ENCODE measurements at places on chromosomes 1 and 21.
A peak's percentile ranks its signal among the peaks of the same experiment; 100 is the strongest.

DNA sequence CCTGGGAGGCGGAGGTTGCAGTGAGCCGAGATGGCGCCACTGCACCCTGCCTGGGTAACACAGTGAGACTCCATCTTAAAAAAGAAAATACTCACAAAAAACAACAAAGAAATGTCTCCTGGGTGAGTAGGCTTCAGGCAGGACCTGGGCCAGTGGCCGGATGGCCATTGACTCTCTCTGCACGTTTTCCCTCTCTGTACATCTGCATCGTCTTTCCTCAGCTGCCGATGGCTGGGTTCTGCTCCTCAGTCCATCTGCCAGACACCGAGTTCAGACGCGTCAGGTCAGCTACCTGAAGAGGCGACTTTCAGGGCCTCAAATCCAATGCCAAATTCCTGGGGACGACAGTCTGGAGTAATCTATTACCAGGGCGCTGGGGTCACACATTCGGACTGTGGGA is 199.3 kb downstream of the CAMTA1 start:
- no peak for DNase-seq

DNA sequence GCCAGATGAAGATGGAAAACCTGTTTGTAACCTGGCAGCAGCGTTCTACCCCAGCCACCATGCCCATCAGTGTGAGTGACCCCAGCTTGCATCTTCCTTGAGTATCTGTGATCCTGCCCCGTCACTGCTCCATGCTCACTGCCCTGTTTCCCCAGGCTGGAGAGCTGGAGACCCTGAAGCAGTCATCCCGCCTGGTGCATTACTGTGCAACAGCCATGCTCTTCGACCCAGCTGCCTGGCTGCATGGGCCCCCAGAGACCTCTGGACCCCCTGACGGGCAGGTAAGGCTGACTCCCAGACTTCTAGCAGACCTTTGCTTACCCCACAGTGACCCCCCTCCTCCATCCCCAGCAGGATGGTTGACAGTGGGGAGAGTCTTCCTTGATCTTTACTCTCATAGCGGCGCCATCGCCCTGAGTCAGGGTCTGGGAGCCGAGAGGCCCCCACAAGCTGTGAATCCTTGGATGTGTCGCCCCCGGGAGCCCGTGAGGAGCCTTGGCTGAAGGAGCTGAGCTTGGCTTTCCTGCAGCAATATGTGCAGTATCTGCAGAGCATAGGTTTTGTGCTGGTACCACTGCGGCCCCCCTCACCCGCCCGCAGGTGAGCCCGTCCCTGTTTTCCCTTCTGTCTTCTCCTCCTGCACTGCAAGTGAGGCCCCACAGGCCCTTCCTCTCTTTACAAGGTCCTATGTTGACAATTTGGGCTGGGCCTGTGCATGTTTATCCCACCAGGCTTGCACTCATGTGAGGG is 10.4 kb downstream of the HYI start:
- no peak for DNase-seq

- DNase-seq, result no peak
These were observed 21.4 kb upstream of the LMO4 start for GRCh38 chr1:87307306-87307705.

GRCh38 chr1:53400761-53401674 is 58.2 kb upstream of the DMRTB1 start:
- DNase-seq, result no peak

DNA sequence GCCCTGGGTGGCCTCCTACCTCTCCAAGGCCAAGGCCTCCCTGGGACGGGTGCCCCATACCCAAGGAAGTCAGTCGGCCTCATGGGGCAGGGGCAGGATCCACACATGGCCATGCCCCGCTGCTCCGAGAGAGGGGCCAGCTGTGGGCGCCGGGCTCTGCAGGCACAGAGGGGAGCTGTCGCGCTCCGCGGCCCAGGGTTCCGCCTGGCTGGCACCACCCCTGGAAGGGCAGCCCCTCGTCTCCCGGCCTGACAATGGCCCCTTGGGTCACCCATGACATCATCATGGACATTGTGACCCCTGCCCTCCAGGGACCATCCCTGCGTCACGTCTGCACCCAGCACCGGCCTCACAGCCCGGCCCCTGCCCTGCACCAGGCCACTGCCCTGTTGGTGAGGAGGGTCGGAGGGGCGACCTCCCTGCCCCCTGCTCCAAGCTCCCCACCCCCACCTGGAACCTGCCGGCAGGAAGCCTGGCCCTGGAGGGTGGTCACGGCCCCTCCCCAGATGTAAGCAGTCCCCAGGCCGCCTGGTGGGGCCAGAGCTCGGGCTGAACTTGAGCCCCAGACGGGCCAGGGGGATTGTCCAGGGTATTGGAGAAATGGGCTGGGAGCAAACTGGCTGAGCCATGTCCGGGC is 5.8 kb downstream of the TTLL10 start:
- DNase-seq, result no peak

DNA sequence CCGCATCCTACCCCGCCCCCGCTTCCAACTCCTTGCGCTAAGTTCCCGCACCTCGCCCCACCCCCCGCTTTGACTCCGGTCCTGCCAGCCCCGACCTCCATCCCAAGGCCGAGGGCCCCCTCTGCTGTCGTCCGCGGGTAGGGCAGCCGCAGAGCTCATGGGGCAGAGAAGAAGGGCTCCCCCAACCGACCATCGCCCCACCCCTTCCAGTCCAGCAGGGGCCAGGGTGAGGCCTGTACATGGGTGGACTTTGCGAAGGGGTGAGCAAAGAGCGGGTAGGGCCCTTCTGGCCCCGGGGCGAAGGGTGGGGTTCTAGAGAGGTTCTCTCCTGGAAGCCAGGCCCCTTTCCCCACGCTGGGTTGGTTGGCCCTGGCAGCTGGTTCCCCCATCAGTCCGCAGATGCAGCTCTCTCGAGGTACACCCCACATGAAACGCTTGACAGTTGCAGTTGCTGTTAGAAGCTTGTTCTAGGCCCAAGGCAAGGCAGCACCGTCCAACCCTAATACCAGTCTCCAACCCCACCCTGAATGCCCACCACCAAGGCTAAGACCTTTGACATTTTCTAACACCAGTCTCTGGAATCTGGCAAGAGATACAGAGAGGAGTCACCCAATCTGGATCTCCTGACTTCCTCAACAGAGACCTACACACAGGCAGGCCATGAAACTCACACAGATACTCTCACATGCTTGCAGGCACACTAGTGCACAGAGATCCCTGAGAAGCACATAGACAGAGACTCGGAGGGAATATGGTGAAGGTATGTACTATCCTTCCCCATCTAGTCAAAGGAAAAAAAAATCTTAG is 25.3 kb upstream of the ADGRB2 start:
- peak; percentile 52 for DNase-seq

DNA sequence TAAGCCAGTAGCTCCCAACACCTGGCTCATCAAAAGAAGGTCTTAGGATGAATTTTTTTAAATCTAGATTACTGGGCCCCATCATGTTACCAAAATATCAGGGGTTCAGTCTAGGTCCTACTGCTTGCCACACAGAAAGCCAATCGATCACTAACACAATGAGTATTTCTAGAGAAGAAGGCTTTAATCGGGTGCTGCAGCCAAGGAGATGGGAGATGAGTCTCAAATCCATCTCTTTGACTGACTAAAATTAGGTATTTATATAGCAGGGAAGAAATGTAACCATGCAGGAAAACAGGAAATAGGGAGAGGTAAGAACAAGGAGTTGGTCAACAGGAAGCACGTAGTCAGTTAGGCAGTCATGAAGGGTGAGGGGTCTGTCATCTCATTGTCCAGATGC is 288.2 kb downstream of the CEP170 start:
- DNase-seq, result no peak

DNA sequence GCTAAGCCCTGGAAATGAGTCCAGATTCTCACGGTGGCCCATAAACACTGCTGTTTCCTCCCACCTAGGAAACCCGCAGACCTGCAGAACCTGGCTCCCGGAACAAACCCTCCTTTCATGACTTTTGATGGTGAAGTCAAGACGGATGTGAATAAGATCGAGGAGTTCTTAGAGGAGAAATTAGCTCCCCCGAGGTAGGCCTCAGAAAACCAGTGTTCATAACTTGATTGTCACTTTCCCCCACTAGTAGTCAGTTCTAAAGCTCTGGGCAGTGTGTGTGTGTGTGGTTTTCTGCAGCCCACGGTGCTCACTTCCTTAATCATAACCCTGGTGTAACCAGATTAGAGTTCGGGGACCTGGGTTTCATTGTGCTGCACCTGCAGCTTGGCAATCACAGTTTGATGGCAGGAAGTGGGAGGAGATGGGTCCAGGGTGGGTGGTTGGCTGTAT is 39.1 kb downstream of the CLIC6 start:
- DNase-seq, result no peak

DNA sequence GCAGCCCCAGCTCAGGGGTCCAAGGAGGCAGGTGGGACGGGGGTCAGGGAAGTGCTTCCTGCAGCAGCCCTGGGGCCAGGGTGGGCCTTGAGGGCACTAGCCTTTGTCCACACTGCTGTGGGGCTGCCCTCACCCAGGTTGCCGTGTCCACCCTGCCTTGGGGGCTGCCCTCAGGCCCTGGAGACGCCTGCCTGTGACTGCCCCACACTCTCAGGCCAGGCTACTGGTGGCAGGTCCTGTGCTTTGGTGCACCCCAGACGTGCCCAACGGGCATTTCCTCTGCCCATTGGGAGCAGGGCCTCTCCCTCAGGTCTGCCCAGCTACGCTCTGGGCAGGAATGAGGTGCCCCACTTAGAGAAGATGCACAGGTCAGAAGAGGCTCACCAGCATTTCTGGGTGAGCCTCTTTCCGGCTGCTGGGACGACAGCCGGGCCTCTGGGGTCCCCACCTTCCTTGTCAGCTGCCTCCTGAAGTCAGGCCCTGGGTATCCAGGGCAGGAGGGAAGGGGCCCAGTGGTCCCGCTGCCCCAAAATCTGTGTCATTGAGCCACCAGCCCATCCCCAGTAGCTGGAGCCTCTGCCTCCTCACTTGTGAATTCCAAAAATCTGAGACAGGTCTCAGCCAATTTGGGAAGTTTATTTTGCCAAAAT is 2.7 kb upstream of the MMEL1 start:
- DNase-seq, result no peak

GRCh38 chr1:47407481-47407880 is 8.6 kb upstream of the FOXE3 start:
- no peak for DNase-seq

- DNase-seq, result no peak
These were observed 15.6 kb upstream of the EIF4G3 start for GRCh38 chr1:21192284-21192683.

- DNase-seq, result no peak
These were observed 33.8 kb downstream of the POFUT2 start for GRCh38 chr21:45253633-45254459.

GRCh38 chr1:117607471-117607870 is 1.6 kb downstream of the TENT5C start:
- no peak for DNase-seq

GRCh38 chr21:38327984-38328383 is 71.2 kb downstream of the KCNJ15 start:
- DNase-seq, result no peak
